D721Med (cell line): ENCODE measurements at places on chromosomes 5 and 9.

GRCh38 chr9:108386859-108387384 is 468.9 kb downstream of the ACTL7B start:
- no peak for DNase-seq

DNA sequence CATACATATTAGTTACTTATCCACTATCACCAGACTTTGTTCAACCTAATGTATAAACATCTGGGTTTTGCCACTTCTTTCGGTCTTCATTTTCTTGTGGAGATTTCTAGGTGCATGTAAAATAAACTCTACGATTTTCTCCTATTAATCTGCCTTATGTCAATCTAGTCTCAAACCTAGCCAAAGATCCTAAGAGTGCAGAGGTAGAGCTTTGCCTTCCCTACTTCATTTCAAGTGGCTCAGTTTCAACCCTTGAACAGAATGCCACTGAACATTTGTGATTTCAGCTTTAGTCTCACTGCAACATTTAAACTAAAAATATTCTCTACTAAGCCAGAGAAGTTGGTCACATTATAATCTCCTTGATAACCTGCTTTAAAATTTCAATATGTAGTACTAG is 94.0 kb downstream of the EDIL3 start:
- no peak for DNase-seq

DNA sequence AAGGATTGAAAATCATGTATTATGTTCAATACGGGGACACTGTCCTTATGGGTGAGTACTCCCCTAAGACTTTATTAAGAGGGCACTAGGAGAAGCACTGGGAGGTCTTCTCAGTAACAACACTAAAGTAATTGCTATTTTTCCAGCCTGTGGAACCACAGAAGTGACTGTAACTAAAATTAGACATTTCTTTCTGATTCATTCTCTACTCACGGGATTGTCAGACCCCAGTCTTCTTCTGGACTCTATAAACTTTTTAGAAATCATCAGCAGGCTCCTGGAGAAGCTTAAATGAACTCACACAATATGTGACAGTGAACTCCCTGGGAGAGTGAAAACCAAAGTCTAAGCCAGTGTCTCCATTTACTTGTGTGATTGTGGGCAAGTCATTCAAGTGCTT is 14.5 kb downstream of the TLR4 start:
- DNase-seq: no peak

DNA sequence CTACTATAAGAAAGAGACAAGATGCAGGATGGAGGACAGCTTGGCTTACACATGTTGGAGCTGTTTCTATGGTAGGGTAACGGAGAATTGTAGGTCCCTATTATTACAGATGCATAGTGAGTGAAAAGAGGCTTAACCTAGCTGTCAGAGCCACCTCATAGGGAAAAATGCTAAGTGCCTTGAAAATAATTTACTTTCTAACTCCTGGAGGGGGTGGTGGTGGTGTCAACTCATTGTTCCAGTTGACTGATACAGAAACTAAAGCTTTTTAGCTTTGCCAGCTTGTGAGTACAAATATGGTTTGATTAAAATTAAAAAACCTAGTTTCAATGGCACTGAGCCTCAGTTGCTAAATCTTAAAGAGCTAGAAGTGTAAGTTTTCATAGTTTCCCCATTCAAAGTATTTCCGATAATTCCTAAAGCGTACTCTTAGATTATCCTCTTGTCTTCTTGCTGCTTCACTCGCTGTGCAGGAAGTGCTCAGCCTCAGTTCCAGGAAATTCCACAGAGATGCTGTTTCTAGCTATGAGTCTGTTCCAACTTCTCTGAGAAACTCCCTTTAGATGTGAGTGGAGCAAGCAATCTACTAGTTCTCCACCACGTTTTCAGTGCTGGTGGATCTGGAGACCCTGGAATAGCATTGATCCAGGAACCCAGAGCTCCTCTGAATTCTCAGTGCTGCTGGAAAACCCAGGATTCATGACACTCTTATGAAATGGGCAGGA is 265.2 kb downstream of the DMAC1 start:
- no peak for DNase-seq

DNA sequence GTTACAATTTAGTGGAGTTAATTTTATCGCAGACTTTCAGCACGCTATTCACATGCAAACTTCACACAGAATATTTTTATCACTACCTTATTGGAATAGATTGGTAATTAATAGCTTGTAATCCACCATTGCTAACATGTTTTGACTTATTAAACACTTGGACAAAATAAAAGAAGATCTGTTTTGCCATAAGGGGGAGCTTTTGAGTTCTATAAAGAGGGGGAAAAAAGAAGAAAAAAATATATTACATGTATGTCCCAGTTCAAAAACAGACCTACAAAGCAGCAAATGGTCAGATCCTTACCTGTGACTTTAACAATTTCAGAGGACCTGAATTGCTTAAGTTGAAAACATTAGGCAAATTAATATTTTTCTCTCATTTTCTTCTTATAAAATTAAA is 1.2 kb upstream of the PAPPA start:
- DNase-seq: no peak

DNA sequence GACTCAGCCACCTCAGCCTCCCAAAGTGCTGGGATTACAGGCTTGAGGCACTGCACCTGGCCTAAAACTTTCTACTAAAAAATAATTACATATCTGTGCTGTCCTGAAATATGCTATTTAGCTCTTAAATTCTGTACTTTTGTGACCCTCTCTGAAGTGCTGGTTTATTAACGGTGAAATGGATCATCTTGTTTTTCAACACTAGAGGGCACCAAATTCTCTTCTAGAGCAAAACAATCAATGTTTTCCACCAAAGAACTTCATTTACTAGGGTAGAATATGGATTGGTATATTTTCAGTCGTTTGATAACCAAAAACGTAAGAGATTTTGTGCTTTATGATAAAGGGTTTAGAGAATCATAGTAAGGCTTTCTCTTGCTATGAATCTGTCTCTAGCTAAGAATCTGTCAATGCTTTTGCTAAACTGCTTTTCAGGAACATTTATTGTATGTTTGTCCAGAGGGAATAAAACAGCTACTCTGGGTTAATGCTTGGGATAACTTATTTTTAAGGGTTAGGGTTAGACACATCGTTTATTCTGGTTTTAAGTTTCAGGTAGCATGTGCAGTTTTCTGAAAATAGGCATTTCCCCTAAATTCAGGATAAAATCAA is 63.6 kb downstream of the RNF180 start:
- DNase-seq: peak; percentile 39

DNA sequence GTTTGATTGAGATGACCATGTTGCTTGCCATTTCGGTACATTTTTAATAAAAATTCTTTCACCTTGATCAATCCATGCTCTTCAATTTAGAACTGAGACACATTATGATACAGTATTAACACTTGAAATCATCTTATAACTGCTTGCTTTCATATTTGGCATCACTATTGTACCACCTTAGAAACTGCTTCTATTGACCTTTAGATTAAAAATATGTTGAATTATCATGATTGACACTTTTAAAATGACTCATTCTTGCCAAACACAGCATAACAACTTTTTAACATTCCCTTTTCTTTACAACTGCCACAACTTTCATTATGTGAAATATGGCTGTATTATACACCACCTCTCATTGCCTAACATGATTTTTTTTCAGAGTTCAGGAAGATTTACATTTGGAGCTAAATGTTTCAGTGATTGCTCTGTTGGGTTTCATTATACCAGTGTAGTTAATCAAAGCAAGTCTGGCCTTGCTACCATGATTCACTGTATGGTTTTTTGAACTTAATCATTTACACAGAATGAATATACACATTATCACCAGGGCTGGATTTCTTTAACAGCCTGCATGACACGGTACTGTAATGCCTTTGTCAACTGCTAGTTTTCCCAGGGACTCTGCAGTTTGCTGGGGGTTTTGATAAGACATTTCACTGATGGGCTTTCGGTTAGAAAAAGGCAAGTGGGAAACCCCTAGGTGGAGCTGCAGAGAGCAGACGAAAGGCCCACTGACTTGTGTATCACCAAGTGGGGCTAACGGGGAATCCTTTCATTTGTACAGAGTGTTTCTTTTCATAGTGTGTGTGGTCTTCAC is 93.6 kb upstream of the TLE4 start:
- DNase-seq: no peak

- no peak for DNase-seq
Measured at GRCh38 chr5:145260670-145261069, 574.5 kb downstream of the PRELID2 start.

DNA sequence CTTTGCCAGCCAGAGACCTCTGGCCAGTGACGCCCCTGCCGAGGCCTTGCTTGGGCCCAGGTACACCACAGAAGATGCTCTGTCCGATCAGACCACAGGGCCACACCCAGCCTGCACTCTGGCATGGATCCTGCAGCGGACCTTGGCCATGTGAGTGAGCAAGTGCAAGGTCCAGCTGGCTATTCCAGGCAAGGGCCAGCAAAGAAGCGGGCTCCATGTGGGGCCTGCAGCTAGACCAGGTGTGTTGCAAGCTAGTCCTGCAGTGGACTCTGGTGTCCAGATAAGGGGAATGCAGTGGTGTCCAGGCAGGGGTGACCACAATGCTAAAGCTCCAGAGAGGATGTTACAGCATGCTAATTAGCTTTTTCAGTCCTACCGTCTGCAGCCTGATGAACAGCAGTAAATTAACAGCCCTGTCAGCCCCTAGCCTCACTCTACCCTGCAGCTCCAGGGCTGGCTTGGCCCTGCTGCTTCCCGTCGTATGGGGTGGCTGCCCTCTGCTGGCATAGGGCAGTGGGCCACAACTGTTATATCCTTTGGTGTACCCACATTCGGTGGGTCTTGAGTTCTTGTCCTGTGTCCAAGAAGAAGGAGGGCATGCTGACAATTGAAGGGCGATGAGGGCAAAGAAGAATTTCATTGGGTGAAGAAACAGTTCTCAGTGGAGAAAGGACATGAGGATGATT is 284.5 kb upstream of the POU5F2 start:
- no peak for DNase-seq

- no peak for DNase-seq
Measured at GRCh38 chr9:73081979-73082657, 69.5 kb upstream of the ANXA1 start.
